ENCODE measurements at places on chromosomes 3 and 15. TPM values are rescaled to one million over a fixed set of nuclear protein-coding genes. Genes with fewer than 3 reads are reported as not detected.

DNA sequence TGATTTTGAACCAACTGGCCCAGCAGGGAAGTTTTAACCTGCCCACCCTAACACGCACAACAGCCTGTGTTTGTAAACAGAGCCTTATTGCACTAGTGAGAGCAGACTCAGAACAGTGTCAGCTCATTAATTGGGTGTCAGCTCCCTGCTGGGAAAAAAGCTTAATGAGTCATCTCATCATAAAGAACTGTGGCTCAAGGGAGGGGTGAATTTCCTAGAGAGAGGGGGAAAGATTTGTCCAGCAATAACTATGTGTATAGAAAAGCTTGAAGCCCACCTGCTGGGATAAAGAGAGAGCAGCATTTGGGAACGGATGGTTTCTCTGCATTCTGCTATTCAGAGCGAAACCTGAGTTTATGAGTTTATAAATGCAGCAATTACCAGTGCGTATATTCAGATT lies 48.9 kb upstream of the GMNC start:
- peaks cover 12% of the 10 kb centered on the region for H3K4me1 ChIP-seq
- no peaks in the 10 kb centered on the region for H3K36me3 ChIP-seq
- no peaks in the 10 kb centered on the region for H3K27me3 ChIP-seq
- no peak overlapping the region for H3K4me3 ChIP-seq
- no peak overlapping the region for H3K27ac ChIP-seq

Gene CIB2
- total RNA-seq: 15.1 TPM

DNA sequence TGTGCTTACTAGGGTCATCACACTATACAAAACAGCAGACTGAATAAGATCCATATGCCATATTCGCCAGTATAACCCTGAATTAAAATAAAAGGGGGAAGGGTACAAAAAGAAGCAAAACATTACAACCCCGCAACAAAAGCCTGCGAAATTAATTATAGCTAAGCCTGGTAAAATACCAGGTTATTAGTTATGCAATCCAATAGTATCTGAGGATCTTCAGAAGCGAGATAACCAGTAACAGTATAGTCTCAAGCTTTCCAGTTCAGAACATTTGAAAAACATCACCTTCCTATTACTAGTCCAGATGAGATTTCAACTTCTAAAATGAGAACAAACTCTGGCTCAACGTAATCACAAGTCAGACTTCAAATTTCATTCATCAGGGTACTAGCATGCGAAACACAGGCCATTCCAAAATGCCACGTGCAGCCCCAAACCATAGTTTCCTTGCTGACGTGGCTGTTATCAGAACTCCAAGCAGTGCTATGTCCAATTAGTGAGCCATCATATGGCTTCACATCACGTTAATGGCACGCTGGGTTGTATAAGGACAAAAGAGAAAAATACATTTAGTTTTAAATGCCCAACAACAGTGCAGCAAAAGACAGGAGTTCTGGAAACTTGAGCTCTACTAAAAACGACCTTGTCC lies 1.1 kb downstream of the SSR3 start:
- peaks cover 60% of the 10 kb centered on the region for H3K36me3 ChIP-seq
- H3K27me3 ChIP-seq: no peaks in the 10 kb centered on the region
- DNase-seq: no peak

DNA sequence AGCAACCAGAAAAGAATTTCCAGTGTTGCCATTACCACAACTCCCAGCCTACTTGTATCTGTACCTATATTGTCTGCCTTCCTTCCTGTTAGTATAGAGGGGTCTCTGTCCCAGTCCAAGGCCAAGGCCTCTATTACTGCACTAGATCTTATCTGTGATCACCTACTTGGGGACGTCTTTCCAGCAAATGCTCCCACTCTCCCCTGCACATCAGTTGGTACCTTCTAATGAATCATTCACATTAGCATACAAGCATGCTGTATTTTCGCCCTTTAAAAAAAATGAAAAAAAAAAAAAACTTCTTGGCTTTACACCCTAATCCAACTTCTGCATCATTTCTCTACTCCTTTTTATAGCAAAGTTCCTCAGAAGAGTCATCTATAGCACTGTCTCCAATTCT lies 4.8 kb upstream of the AVEN start:
- no peak overlapping the region for H3K27ac ChIP-seq
- no peak for DNase-seq
- no peak overlapping the region for H3K4me3 ChIP-seq
- no peaks in the 10 kb centered on the region for H3K36me3 ChIP-seq
- no peaks in the 10 kb centered on the region for H3K27me3 ChIP-seq

Gene TNNC1
- 26.5 TPM for total RNA-seq

Measured in Calu3 (cell line).